ENCODE measurements at places on chromosomes 13 and 19. TPM values are rescaled to one million over a fixed set of nuclear protein-coding genes. Genes with fewer than 3 reads are reported as not detected.

Gene UGGT2
- total RNA-seq, result 10.6 TPM

Gene S1PR5
- total RNA-seq, result not detected

DNA sequence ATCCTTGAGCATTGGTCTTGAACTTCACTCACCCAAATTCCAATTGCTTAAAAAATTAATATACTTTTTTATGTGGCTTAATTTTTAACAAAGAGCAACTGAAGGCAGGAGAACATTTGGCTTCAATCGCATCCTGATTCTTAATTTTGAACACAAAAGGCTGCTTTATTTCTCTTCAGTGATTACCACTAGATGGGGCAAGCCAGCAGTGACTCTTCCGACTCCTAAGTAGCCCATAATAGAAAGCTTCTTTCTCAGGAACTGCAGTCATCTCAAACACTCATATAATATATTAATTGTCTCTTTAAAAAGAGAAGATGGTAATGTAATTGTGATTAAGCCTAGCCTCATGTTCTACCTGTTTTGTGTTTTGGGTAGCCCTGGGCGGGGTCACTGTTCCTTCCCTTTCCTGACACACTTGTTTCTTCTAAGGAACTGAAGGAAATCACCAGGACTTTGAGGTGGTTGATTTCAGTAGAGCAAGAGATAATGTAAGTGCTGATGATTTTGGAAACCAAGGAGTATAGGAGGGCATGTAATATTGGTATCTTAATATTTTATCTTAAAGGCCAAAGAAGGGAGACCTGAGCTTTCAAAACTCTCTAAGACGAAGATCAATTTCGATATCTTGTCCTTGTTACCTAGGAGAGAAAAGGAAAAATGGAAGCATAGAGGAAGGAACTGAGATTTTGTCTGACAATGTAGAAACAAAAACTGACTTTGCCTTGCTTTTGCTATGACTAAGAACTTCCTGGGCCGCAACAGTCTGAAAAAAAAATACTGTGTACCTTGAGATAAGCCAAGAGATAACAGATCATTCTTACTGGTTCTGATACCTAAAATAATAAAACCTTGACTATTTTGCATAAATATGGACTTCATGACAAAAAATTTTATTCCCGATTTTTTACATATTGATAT lies 73.1 kb downstream of the TNFSF13B start:
- H3K4me1 ChIP-seq, result no peaks in the 10 kb centered on the region
- no peak overlapping the region for H3K4me3 ChIP-seq
- no peak overlapping the region for H3K27ac ChIP-seq
- no peaks in the 10 kb centered on the region for H3K36me3 ChIP-seq
- no peak for DNase-seq
- no peaks in the 10 kb centered on the region for H3K27me3 ChIP-seq

Gene LIM2
- not detected for total RNA-seq

DNA sequence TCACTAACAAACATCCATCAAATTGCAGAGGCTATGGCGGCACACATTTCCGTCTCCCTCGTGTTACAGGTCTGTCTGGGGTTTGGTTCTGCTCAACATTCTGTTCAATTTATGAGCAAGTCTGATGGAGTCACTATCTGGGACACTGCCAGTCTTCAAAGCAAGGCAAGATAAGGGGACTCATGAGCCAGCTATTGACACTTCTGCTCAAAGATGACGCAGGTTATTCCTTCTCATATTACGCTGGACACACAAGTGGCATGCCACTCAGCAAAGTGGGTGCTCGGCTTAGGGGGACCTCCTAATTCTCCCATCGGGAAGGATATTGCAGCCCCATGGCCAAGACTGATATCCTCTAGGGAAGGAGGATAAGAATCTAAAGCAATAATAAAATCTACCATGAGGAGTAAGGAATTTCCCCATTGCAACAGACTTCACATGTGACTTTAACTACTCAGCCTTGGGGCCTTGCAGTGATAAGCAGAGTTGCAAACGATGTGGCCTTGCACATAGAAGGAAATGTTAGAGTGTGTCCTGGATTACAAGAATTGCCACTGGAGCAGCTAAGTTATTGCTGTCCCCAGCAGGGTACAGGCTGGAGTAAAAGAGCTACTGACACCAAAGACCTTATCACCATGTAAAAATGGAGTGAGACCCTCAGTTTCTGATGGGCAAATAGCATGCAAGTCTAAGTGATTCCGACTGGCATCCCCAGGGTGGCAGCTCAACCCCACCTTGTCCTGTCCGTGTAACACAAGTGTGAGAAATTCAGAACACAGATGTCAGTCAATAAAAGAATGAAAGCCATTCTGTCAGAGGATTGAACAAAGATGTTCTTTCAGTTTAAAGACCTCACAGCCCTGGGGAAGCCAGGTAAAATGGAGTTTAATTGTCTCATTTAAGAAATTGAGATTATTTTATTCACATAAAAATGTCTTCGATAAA lies 306.1 kb downstream of the IRS2 start:
- H3K4me3 ChIP-seq, result no peak overlapping the region
- no peak overlapping the region for H3K27ac ChIP-seq
- H3K27me3 ChIP-seq, result no peaks in the 10 kb centered on the region
- H3K4me1 ChIP-seq, result no peaks in the 10 kb centered on the region
- no peaks in the 10 kb centered on the region for H3K36me3 ChIP-seq

GRCh38 chr13:66996503-66996902 lies 233.6 kb downstream of the PCDH9 start:
- no peak overlapping the region for H3K4me3 ChIP-seq
- H3K4me1 ChIP-seq, result no peaks in the 10 kb centered on the region
- no peaks in the 10 kb centered on the region for H3K27me3 ChIP-seq
- H3K27ac ChIP-seq, result no peak overlapping the region
- DNase-seq, result no peak
- H3K36me3 ChIP-seq, result no peaks in the 10 kb centered on the region

GRCh38 chr19:22610121-22610520 lies 24.0 kb upstream of the ZNF492 start:
- H3K4me3 ChIP-seq, result no peak overlapping the region
- H3K4me1 ChIP-seq, result no peaks in the 10 kb centered on the region
- H3K36me3 ChIP-seq, result no peaks in the 10 kb centered on the region

Gene CASP14
- not detected for total RNA-seq

GRCh38 chr13:74191410-74191809 lies 57.2 kb upstream of the KLF12 start:
- no peaks in the 10 kb centered on the region for H3K27me3 ChIP-seq
- peaks cover 17% of the 10 kb centered on the region for H3K4me1 ChIP-seq
- H3K4me3 ChIP-seq, result no peak overlapping the region

DNA sequence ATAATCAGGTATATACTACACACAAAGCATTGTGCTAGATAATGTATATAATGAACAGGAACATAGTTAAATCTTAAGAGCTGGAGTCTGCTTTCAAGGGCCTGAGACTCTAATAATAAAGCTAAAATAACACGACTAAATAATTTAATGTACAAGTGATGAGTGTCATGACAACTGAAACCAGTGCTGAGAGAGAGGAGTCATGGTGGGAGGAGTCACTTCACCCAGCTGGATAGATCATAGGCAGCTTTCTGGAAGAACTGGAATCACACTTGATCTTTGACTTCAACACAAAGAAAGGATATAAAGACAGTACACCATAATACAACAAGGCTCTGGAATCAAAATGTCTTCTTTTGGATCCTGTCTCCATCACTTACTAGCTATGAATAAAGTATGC lies 7.1 kb downstream of the RBM26 start:
- peaks cover 6% of the 10 kb centered on the region for H3K36me3 ChIP-seq
- no peaks in the 10 kb centered on the region for H3K27me3 ChIP-seq
- H3K27ac ChIP-seq, result no peak overlapping the region
- H3K4me3 ChIP-seq, result no peak overlapping the region

DNA sequence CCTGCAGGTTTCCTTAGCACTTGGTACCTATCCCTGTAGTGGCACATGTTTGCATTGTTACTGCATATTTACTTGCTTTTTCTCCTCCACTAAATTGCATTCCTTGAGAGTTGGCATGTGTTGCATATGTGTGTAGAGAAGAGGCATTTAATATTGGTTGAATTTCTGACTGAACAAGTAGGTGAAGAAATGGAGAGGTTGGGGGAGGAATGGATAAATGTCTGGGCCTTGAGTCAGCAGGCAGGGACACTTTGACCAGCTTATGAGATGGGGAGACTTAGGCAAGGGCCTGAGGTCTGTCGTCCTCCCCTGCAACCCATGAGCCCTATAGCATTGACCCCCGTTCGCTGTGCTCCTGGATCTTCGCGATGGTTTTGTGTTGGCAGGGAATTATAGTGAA lies 2.0 kb upstream of the GPR18 start:
- no peak overlapping the region for H3K27ac ChIP-seq
- H3K4me1 ChIP-seq, result peaks cover 42% of the 10 kb centered on the region
- DNase-seq, result no peak
- H3K4me3 ChIP-seq, result no peak overlapping the region
- H3K27me3 ChIP-seq, result no peaks in the 10 kb centered on the region

GRCh38 chr19:14059093-14059480 lies 2.8 kb downstream of the PALM3 start:
- H3K4me3 ChIP-seq, result no peak overlapping the region
- no peak overlapping the region for H3K27ac ChIP-seq
- H3K4me1 ChIP-seq, result peaks cover 4% of the 10 kb centered on the region

Gene PALM3
- total RNA-seq, result not detected

- H3K4me3 ChIP-seq, result no peak overlapping the region
- H3K27me3 ChIP-seq, result no peaks in the 10 kb centered on the region
- DNase-seq, result no peak
Observed at GRCh38 chr19:55463583-55464031, 944 bp downstream of the C19orf85 start.

- no peak for DNase-seq
- peak overlapping the region; percentile 49 for H3K4me3 ChIP-seq
- peaks cover 12% of the 10 kb centered on the region for H3K4me1 ChIP-seq
- H3K27me3 ChIP-seq, result no peaks in the 10 kb centered on the region
- peak overlapping the region; percentile 79 for H3K27ac ChIP-seq
Observed at GRCh38 chr19:34667349-34668076, 9.4 kb downstream of the SCGB2B2 start.

GRCh38 chr19:50673118-50673517 lies 23.9 kb downstream of the C19orf81 start:
- no peak for DNase-seq
- H3K4me1 ChIP-seq, result no peaks in the 10 kb centered on the region
- no peaks in the 10 kb centered on the region for H3K36me3 ChIP-seq
- no peak overlapping the region for H3K27ac ChIP-seq

- H3K4me3 ChIP-seq, result no peak overlapping the region
- H3K36me3 ChIP-seq, result peaks cover 15% of the 10 kb centered on the region
- DNase-seq, result no peak
- H3K27ac ChIP-seq, result peak overlapping the region; percentile 73
- H3K27me3 ChIP-seq, result peaks cover 19% of the 10 kb centered on the region
- peaks cover 14% of the 10 kb centered on the region for H3K4me1 ChIP-seq
Observed at GRCh38 chr19:18439025-18439909, 1.3 kb upstream of the ISYNA1 start.

DNA sequence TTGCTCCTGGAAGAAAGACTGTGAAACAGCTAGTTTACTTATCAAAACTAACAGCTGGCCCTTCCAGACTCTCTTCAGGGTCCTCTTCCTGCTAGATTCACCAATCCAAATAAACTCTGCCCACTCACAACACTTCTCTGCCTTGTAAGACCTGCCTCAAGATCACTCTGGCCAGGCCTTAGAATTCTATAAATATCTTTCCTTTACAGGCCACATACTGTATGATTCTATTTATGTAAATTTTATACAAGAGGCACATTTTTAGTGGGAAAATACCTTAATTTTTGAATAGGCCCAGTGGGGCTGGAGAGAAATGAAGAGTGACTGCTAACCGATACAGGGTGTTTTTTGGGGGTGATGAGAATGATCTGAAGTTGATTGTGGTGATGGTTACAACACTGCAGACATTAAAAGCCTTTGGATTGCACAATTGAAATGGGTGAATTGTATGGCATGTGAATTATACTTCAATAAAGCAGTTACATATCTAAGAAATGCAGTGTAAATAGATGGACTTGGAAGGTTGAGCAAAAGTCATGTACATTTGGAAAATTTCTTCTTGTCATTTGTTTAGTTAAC lies 141.8 kb downstream of the GPC5 start:
- H3K4me1 ChIP-seq, result no peaks in the 10 kb centered on the region
- no peak for DNase-seq
- H3K36me3 ChIP-seq, result no peaks in the 10 kb centered on the region
- no peak overlapping the region for H3K27ac ChIP-seq
- no peak overlapping the region for H3K4me3 ChIP-seq
- H3K27me3 ChIP-seq, result no peaks in the 10 kb centered on the region

- no peak for DNase-seq
- H3K36me3 ChIP-seq, result no peaks in the 10 kb centered on the region
- H3K27ac ChIP-seq, result no peak overlapping the region
- H3K27me3 ChIP-seq, result no peaks in the 10 kb centered on the region
- H3K4me1 ChIP-seq, result no peaks in the 10 kb centered on the region
Observed at GRCh38 chr19:13241231-13242104, 91.3 kb downstream of the IER2 start.

DNA sequence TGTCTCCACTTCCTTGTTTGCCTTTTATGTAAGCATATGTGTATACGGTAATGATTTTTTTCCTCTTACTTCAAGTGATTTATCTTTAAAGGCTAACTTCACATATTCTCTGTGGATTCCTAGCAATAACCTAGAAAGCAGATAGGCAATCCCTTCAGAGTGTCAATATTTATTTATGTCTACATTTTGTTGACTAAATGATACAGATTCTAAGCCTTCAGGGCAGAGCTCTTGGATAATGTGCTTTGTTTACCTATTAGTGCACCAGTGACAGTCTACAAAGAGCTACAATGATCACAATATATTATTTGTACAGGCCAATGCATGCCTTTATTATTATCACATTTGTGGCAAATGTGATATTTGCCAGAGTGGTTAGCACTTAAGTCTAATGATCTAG lies 406.2 kb downstream of the EFNB2 start:
- H3K27ac ChIP-seq, result no peak overlapping the region
- DNase-seq, result no peak
- H3K4me1 ChIP-seq, result no peaks in the 10 kb centered on the region
- H3K27me3 ChIP-seq, result no peaks in the 10 kb centered on the region

- H3K27ac ChIP-seq, result no peak overlapping the region
- H3K27me3 ChIP-seq, result no peaks in the 10 kb centered on the region
- no peaks in the 10 kb centered on the region for H3K36me3 ChIP-seq
- H3K4me1 ChIP-seq, result no peaks in the 10 kb centered on the region
Observed at GRCh38 chr13:100753376-100753775, 78.8 kb upstream of the TMTC4 start.

GRCh38 chr13:76709851-76710250 lies 176.4 kb downstream of the KCTD12 start:
- DNase-seq, result no peak
- H3K27me3 ChIP-seq, result no peaks in the 10 kb centered on the region
- H3K4me1 ChIP-seq, result peaks cover 5% of the 10 kb centered on the region
- no peak overlapping the region for H3K4me3 ChIP-seq

DNA sequence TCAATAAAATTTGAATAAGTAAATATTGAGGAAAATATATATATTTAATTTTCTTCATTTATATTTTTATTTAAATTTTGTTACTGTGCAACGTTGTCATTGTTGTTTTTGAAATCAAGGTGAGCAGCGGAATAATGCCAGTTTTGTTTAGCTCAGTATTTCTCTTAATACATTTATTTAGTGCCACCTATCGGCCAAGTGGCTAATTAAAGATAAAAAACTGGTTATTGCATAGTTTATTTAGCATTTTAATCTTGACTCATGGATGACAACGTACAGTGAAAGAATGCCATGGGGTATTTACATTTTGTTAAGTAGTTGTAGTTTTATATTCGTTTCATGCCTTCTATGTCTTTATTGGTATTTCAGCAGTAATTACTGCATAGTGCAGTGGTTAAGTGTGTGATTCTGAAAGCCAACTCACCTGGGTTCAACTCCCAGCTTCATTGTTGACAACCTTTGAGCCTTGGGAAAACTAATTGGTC lies 265.9 kb downstream of the MYO16 start:
- DNase-seq, result no peak
- no peaks in the 10 kb centered on the region for H3K27me3 ChIP-seq
- no peaks in the 10 kb centered on the region for H3K36me3 ChIP-seq

GRCh38 chr13:30112602-30113435 lies 194.5 kb downstream of the KATNAL1 start:
- peaks cover 13% of the 10 kb centered on the region for H3K4me1 ChIP-seq
- no peaks in the 10 kb centered on the region for H3K36me3 ChIP-seq
- DNase-seq, result peak; percentile 58
- no peaks in the 10 kb centered on the region for H3K27me3 ChIP-seq
- H3K4me3 ChIP-seq, result no peak overlapping the region
